ENCODE measurements at places on chromosomes 5 and 9.
A peak's percentile ranks its signal among the peaks of the same experiment; 100 is the strongest.

- DNase-seq: no peak
Observed at GRCh38 chr5:39025456-39025855, 48.7 kb downstream of the RICTOR start.

DNA sequence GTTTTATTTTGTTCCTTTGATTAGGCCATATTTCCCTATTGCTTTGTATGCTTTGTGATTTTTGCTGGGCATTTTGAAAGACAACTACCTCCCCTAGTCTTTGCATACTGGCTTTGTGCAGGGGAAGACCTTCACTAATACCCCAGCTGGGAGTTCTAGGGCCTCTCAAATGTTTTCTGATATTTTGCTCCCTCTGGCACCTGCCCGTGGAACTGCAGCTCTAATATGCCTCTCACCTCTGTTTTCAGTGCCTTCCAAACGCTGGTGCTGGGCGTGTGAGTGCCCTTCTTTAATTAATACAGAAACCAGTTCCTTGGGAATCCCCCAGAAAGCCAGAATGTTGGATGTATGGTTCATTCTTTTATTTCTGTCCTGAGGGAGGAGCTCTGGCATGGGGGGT, 204.5 kb downstream of the COMMD10 start:
- DNase-seq: no peak

GRCh38 chr9:80131627-80132026, 559.9 kb downstream of the TLE4 start:
- no peak for DNase-seq

GRCh38 chr5:137825165-137825564, 42.5 kb upstream of the MYOT start:
- no peak for DNase-seq

- no peak for DNase-seq
Observed at GRCh38 chr5:60992871-60993270, 47.9 kb downstream of the NDUFAF2 start.

GRCh38 chr5:131957721-131958441, 12.4 kb upstream of the MEIKIN start:
- no peak for DNase-seq

DNA sequence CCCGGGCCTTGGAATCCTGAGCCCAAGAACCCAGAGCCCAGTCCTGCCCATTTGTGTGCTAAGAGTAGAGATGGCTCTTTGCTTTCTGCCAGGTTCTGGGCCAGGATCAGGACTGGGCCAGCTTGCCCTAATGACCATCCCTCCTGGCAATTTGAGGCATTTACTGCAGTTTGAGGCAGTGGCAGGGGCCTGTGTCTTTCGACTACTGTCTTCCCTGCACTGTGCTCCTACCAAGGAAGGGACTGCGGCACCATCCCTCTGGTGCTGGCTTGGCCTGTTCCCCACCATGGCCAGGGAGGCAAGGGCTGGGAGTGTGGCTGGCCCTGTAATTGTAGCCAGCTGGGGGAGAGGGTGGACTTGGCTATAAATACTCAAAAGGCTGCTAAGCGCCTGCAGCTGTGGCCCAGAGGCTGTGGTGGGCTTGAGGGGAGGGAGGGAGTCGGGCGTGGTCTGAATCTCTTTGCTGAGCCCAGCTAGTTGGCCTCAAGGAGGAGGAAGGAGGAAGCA, 4.6 kb downstream of the ENHO start:
- DNase-seq: no peak

GRCh38 chr5:144369006-144369405, 198.3 kb downstream of the KCTD16 start:
- no peak for DNase-seq

- DNase-seq: no peak
Observed at GRCh38 chr5:9037048-9037447, 508.8 kb downstream of the SEMA5A start.

DNA sequence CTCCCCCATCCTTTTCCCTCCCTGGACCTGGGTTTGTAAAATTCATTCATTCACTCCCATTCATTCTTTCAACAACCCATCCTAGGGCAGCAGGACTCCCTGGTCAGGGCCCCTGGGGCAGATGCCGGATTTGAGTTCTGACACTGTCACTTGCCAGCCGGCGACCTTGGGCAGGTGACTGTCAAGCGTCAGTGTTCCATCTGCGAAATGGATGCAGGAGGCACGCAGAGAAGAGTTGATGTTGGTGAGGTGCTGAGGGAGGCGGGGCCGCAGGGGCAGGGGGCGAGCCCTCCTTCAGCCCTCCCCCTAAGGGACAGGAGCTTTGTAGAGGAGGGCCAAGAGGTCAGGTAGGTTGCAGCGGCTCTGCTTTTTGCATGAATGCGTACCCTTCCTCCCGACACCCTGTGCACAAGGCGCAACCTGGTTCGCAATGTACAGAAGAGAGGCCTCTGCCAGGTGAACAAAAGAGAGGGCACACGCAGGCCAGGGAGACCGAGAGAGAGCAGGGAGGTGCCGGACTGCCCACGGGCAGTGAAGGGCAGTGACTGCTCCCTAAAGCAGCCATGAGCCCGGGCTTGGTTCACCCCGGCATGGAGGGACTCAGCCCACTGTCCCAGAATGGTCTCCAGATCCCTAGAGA, 128.1 kb downstream of the BARX1 start:
- DNase-seq: no peak

GRCh38 chr5:151150471-151151262, 6.9 kb downstream of the ANXA6 start:
- DNase-seq: peak; percentile 60

DNA sequence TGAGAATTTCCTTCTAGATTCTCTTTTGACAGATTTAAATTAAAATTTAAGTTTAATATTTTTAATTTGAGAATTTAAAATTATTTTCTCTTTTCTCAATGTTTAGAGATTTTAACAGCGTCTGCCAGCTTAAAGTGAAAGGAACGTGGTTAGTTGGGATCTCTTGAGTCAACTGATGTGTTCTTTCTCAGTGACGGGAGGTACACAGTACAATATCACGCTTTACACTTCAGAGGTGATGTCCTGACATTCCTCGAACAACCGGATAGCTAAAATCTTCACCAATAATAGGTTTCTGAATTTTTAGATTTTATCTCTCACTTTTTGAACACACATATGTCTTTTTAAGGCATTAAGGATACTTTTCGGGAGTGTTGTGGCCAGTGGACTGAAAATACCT, 81.1 kb downstream of the FAM174A start:
- DNase-seq: no peak

- no peak for DNase-seq
Observed at GRCh38 chr5:142796492-142797109, 26.4 kb downstream of the ARHGAP26 start.

GRCh38 chr9:124765439-124765835, 5.7 kb downstream of the NR6A1 start:
- no peak for DNase-seq

DNA sequence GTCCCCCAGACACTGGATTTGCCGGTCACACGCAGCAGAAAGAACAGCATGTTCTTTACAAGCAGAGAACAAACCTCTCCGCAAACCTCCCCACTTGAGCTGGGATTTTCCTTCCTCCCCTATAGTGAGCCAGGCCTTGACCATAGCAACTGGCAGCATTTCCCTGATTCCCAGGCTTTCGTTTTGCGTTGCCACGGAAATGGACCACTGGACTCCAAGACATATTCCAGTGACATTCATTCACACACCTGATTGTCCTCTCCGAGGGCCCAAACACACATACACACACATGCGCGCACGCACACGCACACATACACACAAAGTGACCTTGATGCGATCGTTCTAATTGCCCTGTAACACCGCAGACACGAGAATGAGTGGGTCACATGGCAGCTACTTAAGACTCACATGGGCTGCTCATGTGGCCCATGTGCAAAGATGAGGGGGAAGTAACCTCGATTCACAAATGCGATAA, 80.9 kb upstream of the CPEB4 start:
- DNase-seq: no peak

GRCh38 chr9:123614306-123615263, 258.6 kb downstream of the CRB2 start:
- no peak for DNase-seq

DNA sequence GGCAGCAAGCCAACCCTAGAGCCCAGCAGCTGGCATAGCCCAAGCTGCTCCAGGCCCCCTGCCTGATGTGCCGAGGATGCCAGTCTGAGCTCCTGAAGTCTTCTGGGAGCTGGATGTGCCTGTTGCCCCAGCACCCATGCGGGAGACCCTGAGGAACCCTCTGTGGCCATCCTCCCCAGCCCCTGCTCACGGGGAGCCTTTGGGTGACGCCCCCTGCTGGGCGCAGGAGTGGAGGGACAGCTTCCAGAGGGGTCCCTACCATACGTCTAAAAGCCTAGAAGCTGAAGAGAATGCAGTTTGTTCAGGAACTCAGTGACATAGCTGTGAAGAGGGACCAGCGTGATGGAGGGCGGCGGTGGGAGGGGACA, 33.1 kb upstream of the MVB12B start:
- DNase-seq: no peak

- no peak for DNase-seq
Observed at GRCh38 chr5:142637871-142638270, 48.0 kb downstream of the FGF1 start.

- DNase-seq: no peak
Observed at GRCh38 chr5:54360089-54360488, 49.7 kb upstream of the ARL15 start.

- DNase-seq: no peak
Observed at GRCh38 chr5:125496393-125496792, 750.0 kb upstream of the ZNF608 start.

- no peak for DNase-seq
Observed at GRCh38 chr5:160175438-160176218, 53.7 kb upstream of the FABP6 start.

DNA sequence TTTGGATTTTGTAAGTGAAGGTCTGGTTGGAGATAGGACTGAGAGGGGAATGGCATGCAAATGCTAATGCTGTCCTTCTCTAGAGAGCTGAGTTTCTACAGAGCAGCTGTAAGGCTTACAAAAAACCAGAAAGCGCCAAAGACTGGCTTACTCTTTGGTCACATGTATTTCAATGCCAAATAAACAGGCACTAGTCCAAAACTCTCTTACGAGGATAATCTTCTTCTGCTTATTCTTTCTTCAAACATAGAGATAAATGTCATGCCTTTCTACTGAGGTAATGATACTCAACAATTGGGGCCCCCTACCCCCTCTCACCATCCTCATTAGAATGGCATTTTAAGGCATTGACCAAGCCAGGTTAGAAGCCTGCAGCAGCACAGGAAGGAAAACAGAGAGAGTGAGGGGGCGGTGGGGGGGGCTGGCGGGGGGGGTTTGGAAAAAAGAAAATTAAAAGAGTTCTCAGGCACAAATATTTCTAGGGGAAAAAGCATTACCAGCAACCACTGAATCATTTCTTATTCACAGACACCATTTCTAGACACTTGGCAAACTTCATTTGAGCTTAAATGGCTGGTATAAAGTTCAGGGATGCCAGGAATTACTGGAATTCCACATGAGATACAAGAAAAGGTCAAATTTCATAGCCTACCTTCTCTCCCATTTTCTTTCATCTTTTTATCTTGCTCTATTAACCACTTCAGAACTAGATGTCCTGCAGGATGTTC, 34.0 kb downstream of the PUM3 start:
- DNase-seq: no peak

DNA sequence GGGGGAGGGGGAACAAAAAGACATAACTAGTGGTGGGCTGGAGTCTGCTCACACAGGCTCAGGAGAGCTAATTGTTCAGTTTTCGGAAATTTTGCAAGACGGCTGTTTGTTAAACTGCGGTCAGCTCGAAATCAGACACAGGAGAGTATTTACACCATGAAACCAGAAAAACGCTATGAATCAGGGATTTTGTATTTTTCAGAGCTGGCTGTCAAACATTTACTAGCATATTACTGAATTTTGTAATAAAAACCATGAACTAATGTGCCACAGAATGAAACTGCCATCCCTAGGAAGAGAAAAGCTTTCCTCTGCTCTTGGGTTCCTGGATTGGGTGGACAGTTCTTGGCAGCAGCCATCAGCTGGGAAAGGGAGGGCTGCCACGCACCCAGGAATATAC, 45.3 kb downstream of the TRPM3 start:
- DNase-seq: no peak

DNA sequence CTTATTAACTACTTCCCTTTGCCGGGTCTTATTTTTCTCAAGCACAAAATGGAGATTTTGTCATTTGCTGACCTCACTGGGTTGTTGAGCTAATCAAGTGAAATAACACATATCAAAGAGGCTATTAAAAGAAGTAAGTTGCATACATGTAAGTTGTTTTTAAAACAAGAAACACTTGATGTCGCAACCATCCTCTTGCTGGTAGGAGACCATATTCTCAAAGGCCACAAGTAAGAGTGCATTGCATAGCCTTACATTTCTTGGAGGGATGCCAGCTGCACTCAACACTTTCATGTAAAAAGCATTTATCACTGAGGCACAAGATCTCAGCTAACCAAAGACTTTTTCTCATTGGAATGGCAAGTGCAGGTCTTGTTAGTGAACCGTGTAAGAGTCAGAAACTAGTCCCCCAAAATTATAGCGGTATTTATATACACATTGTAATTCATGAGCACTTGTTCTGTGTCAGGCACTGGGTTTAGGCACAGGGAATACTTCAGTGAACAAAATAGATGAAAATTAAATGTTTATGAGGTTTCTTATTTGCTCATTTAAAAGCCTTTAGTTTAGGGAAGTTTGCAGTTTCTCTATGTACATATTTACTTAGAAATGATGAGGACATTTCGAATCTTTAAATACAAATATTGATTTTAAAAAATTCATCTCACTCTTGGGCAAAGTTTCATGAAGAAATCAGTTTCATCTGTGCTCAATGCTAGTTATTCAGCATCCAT, 72.0 kb downstream of the ZFAND5 start:
- no peak for DNase-seq

- DNase-seq: no peak
Observed at GRCh38 chr5:36298552-36298951, 3.1 kb downstream of the RANBP3L start.

- no peak for DNase-seq
Observed at GRCh38 chr5:147558826-147559225, 49.0 kb upstream of the DPYSL3 start.

DNA sequence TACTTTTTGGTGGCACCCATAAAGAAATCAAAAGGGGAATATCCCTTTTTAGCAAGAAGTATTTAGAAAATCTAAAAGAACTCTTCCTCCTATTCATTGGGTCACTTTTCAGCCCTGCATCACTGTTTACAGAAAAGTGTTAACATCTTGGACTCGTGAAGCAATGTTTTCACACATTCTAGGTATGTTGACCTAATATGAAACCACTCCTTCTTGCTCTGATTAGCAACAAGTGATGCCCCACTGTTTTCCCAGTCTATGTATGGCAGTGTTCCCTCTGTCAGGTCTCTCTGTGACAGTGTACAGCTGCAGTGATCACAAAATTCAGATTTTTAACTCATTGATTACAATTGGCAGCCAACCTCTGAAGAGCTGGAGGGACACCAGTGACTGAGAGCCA, 148.2 kb upstream of the SLC12A2 start:
- no peak for DNase-seq

All from T-helper 9 cell (primary cell).